Stomach (tissue), 19 donors: ENCODE measurements at places on chromosomes 7 and 10. TPM values are rescaled to one million over a fixed set of nuclear protein-coding genes. Genes with fewer than 3 reads are reported as not detected.

DNA sequence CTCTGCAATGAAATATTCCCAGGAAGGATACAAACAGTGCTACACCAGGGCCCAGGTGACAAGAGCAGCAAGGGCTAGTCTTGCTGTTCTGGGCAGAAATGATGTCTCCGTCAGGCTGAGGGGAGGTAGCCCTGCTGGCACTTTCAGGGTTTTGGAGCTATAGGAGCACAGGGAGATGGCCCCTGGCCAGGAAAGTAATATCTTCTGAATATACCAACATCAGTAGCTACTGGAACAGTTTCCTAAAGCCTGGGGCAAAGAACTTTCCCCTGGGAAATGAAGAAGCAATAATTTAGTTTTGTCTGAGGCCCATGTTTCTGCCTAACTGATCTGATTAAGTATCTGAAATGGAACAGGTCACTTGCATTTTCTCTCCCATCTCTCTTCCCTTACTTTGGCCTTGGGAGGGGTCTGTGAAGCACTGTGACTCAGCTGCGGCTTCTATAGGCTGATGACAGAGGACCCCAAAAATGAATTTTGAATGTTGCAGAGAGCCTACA lies 489.1 kb upstream of the PODXL start:
- DNase-seq, result no peak

SEMA3C gene
- 186 TPM for total RNA-seq

AVL9 gene
- 55.8 TPM for total RNA-seq

AMZ1 gene
- total RNA-seq, result 0.45 TPM

CABCOCO1 gene
- total RNA-seq, result 2.6 TPM

DNA sequence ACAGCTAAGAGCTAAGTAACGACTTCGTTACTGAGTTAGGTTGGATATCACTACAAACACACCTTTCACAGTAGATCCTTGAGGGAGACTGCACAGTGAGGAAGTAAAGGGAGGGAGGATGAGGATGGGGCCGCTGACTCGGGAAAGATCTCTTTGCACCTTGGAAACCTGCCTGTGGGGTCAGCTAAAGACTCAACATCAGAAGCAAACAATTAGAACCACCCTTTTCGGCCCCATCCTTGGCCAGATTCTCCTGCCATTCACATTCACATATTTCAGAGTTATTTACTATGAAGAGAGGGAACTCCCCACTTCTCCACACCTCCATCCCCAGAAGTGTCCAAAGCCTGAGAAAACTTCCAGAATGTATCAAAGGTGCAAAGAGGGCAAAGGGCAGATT lies 47.1 kb downstream of the CLEC2L start:
- no peak for DNase-seq

NFE2L3 gene
- 5.9 TPM for total RNA-seq

- no peak for DNase-seq
These were observed 8.3 kb upstream of the KAZALD1 start for GRCh38 chr10:101053516-101053915.

KCNMA1 gene
- 67.2 TPM for total RNA-seq

DNA sequence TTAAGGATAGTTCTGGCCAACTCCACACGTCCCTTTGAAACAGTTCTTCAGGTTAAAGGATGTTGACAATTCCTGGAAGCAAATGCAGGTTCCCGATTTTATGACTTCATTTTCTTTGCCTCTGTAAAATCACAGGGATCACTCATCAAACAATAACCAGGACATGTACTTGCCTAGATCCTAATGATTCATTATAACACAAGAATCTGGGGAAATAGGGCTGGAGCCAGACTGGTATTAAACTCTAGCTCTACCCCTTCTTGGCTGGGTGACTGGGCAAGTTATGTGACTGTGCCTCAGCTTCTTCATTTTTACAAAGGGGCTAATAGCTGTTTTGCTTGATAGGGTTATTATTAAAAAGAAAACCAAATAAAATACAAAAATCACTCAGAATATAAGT lies 56.0 kb upstream of the KCND2 start:
- no peak for DNase-seq

TBATA gene
- total RNA-seq, result not detected

DNA sequence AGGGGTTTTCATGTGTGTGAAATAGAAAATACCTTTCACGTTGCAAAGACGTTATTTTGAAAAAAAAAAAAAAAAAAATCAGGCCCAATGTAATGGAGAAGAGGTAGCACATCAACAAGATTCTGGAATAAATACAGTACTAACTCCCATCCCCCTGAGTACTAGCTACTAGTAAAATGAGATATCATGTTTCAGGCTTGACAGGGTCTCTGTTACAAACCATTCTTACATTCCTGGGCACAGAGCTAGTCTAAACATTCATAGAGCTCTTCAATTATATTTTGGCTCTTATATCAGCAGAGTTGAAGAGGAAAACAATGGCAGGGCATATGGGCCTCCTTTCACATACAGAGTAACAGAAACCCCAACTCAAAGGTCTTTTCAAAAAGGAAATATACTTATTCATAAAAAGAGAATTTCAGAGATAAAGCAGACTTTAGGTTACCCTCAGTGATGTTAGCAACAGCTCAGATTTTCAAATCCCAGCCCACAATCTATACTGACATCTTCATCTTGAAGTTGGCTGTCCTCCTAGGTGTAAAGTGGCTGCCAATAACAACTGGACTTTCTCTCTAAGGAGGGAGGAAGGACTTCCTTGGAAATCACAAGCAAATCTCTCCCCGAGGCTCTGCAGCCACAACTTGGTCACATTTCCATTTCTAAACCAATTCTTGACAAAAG lies 18.6 kb downstream of the C7orf33 start:
- DNase-seq, result no peak

DNA sequence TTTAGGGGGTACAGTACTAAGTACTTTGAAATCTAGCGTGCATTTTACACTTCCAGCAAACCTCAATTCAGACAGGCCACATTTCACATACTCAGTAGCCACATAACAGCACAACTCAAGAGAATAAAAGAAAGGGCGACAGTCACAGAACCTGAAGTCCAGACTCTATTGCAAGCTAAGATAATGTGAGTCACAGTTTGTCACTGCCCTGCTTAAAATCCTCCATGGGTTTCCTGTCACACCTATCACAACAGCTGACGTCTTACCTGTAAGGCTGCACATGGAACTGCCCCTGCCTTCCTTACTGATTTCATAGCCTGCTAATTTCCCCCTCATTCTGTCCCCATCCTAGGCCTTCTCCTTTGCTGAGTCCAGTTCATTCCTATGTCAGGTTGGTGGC lies 16.1 kb upstream of the CDK14 start:
- no peak for DNase-seq

GRCh38 chr10:76547352-76547972 lies 1090.1 kb downstream of the KCNMA1 start:
- DNase-seq, result peak; percentile 88

DNA sequence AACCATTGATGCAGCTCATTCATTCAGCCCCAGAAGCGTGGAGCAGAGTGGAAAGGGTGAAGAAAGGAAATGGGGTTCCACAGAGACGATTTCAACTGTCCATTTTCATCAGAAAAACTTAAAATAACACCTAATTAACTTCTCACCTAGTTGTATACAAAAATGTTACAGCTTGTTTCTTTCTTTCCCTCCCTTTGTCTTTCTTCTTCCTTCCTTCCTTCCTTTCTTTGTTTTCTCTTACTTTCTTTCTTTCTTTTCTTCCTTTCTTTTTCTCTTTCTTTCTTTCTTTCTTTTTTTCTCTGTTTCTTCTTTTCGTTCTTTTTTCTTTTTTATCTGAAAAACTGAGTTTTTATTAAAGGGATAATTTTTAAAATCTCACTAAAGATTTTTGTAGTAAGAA lies 105.9 kb upstream of the GNAI1 start:
- no peak for DNase-seq

FKBP6 gene
- total RNA-seq, result not detected

DNA sequence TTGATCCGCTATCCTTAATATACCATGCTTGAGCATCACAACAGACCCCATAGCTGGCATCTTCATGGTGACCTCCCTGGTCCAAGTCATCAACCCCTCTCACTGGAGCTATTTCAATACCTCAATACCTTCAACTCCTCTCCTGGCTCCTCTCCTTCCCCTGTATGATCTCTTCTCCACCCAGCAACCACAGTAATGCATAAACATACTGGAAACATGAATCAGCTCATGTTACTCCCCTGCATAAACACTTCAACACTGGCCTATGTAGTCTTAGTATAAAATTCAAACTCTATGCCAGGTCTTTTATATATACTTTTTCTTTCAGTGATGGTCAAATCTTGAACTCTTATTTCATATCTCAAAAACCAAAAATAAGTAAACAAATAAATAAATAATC lies 31.8 kb upstream of the TMEM273 start:
- DNase-seq, result no peak

ITGB8 gene
- 7.6 TPM for total RNA-seq

DNA sequence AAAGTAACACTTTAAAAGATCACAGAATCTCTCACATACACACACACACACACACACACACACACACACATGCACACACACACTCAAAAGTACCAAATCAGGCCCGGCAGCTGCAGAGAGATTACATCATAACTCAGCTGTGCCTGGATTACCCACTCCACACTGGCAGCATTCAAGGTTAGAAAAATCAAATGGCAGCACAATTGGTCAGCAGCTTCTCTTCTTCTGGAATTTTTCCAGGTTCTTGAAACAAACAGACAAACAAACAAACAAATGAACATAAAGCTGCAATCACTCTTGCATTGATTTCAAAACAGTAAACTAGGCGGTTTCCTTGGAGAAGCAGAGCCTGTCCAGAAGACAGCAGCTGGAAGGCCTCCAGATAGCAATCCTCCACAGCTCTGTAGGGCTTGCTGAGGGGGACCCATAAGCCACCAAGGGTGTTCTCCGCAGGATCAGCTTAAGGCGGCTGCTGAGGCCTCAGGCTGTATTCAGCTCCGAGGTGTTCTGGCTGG lies 24.5 kb upstream of the FAM133B start:
- DNase-seq, result peak; percentile 72

MBL2 gene
- total RNA-seq, result not detected

TAF6 gene
- 42.6 TPM for total RNA-seq

DNA sequence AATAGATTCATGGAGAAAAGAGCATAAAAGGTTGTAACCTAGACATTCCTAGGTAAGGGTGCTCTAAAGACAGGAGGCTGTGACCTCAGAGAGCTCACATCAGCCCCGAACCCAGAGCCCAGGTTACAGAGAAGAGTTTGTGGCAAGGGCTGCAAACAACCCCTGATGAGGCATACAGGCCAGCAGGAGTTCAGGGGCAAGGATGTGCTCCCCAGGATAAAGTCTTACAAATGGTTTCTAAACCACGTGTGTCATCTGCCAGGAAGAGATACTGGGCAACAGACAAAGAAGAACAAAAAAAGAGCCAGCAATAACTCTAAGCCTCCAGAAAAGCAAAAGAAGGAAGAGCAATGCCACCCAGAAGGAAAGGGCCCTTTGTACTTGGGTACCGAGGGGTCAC lies 27.7 kb downstream of the NCAPG2 start:
- no peak for DNase-seq

UTF1 gene
- not detected for total RNA-seq

FLNC gene
- total RNA-seq, result 30.9 TPM

DNA sequence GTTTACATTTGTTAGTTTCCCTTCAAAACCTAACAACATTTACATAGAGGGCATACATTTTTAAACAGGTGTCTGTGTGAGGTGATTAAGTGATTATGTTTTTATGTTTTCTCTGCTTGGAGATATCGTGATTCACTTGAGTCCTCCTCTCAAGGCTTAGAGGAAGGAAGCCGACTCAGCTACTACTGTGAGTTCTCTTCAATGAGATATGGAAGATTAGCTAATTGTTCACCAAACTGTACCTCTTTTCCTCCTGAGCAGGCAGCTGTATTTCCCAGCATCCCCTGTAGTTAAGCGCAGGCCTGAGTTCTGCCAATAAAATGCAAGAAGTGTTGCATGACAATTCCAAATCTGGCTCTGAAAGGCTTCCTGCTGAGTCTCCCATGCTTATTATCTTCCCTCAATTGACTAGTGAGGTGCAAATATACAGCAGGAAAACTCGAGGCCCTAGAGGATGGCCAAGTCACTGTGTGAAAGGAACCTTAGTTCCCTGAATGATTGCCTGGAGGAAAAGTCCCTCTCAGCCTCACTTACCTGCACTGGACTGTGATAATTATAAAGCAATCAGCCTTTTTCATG lies 528.7 kb downstream of the GRM8 start:
- no peak for DNase-seq

DNA sequence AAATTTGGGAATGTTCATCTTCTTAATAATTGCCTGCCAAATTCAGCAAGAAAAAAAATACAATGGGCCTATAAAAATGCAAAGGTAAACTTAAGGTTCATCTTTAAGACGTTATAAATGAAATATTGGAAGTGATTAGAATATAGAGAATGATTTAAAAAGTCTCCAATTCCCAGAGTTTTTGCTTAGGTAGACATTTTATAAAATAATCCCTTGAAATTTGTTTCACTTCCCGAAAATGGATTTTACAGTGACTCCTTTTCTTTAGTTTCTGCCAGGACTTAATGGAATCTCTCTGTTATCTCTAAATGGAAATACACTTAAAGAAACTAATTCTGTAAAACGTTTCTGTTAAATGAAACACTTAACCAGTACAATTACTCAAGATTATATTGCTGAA lies 544.2 kb upstream of the TEX47 start:
- no peak for DNase-seq

ATRNL1 gene
- total RNA-seq, result 0.45 TPM

GRCh38 chr7:24816868-24817267 lies 59.6 kb upstream of the GSDME start:
- no peak for DNase-seq

DNA sequence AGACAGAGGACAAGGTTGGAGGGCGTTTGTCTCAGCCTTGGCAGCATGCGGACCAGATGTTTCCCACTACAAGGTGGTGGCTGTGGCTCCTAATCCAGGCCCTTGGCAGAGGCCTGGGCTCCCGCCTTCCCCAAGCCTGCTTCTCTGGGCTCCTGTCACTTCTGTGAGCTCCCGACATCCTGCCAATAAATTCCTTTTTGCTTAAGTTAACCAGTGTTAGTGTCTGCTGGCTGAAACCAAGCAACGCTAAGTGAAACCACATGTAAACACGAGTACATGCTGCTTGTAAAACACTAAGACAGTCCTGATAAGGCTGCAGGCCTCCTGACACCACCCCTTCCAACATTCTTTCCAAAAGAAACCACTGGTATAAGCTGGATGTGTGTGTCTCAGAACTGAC lies 263.6 kb upstream of the ZMIZ1 start:
- DNase-seq, result peak; percentile 40

IKZF1 gene
- 13.0 TPM for total RNA-seq

DNA sequence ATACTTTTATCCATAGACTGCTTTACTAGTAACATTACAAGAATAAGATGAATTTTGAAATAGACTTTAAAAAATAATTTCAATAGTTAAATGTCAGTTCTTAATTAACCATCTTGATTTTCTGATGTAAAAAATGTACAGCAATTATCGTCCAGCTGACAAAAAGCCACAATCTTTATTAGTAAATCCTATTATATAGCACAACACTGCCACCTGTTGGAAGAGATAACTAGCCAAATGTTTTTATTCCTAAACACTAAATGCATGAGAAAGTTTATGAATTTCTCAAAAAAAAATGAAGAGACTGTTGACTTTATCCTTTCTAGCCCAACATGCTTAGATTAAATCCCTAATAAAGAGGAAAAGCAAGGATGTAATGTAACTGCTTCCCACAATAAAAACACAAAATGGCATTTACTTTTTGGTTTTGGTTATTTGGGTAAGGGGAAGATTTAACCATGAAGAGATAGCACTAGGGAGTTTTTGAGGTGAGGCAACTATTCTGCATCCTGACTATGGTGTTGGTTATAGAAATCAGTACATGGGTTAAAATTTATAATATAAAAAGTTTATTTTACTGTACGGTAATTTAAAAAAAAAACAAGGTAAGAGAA lies 8.0 kb downstream of the COA1 start:
- no peak for DNase-seq

STEAP2 gene
- 7.8 TPM for total RNA-seq

POLR3A gene
- total RNA-seq, result 13.4 TPM
